Stimulated activated CD8-positive, alpha-beta memory T cell treated with anti-CD3 and anti-CD28 coated beads, Interleukin-7, amount 100 ng/mL, for 1 hour (primary cell): ENCODE measurements at places on chromosomes 6 and 20.

DNA sequence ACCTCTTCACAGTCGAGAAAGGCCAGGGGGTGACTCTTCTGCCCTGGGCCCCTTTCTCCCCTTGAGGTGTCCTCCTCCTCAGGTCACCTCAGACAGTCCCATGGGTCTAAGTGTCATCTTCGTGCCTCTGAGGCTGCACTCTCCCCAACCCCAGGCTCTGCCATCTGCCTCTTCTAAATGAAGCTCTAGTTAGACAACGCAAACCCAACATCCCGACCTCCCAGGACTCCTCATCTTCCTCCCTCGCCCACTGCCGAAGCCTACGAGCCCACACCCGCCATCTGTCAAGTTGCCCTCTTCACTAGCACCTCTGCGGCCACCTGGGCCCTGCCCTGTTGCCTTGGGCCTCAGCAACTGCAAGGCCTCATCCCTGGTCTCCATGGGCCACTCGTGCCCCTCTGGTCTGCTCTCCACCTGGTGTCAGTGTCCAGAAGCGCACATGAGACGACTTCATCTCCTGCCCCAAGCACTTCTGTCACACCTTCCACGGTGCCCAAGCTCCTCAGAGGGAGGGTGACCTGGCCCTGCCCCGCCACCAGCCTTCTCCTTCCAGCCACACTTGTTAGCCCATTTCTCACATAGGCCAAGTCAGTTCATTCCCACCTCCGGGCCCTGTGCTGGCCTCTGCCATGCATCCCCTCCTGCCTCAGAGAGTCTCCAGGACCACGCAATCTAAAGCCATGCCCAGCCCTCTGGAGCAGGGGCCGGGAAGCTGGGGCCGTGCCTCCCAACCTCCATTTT lies 53.8 kb downstream of the RRBP1 start:
- no peak for DNase-seq

DNA sequence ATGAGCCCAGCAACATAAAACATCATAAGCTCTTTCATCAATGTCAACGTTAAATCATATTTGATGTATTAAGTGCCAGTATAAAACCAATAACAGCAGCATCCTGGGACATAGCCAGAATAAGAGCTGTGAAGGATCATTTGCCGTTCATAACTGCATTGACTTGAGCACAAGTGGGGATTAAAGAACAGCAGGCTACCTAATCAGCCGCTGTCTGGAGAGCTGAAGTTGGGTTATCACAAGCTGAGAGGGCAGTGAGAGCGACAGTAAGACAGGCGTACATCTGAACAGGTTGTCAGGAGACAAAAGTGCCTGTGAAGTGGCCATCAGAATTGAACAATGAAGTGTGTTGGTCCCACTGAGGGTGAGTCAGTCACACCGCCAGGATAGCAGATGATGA lies 269.6 kb downstream of the GRIK2 start:
- DNase-seq: no peak

DNA sequence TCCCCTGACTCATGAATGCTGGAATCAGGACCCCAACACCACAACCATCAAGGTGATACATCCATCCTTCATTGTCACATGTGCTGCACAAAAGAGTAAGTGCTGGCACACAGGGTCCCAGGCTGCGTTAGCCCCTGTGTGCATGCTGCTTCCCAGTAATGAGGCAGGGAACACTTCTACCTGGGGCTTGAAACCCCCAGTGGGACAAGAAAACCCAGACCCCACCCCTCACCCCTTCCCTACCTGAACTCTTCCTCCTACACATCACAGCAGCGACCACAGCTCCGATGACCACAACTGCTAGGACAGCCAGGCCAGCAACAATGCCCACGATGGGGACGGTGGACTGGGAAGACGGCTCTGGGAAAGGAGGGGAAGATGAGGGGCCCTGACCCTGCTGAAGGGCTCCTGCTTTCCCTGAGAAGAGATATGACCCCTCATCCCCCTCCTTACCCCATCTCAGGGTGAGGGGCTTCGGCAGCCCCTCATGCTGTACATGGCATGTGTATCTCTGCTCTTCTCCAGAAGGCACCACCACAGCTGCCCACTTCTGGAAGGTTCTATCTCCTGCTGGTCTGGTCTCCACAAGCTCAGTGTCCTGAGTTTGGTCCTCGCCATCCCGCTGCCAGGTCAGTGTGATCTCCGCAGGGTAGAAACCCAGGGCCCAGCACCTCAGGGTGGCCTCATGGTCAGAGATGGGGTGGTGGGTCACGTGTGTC lies 2.0 kb downstream of the HLA-B start:
- DNase-seq: no peak

GRCh38 chr20:48776306-48776705 lies 51.5 kb downstream of the PREX1 start:
- DNase-seq: no peak

- DNase-seq: no peak
These were observed 439.2 kb downstream of the MAFB start for GRCh38 chr20:40249805-40250204.

- no peak for DNase-seq
These were observed 115.5 kb downstream of the DLGAP4 start for GRCh38 chr20:36421641-36422040.
